ENCODE measurements at places on chromosomes 1 and 21.

GRCh38 chr1:33420870-33421775 is 9.8 kb downstream of the PHC2 start:
- peak; percentile 75 for DNase-seq

GRCh38 chr1:35097224-35097623 is 18.0 kb downstream of the ZMYM1 start:
- no peak for DNase-seq

DNA sequence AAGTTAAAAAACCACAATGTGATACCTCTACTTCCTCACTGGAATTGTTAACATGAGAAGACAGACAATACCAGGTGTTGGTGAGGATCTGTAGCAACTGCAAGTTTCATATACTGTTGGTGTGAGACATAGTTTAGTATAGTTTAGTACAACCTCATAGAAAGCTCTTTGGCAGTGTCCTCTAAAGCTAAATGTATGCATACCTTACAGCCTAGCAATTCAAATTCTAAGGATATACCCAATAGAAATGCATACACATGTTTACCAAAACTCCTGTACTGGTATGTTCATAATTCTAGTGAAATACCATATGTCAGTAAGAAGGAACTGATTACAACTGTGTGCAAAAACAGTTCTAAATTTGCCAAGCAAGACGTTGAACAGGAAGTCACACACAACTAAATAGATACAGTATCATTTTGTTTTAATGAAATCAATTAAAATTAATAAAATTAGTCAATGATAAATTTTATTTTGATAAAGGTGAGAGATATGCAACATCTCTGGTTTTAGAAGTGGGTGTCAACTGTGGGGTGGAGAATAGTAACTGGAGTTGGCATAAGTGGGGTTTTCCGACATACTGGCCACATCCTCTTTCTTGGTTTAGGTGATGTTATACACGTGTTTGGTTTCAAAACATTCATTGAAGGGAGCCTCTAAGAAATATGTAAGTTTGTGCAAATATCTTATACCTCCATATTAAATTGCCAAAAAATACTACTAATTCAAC is 450.7 kb downstream of the PTPRC start:
- peak; percentile 80 for DNase-seq

GRCh38 chr1:147665521-147665920 is 4.8 kb downstream of the ACP6 start:
- no peak for DNase-seq

GRCh38 chr1:62593825-62594394 is 3.4 kb upstream of the ANGPTL3 start:
- DNase-seq: no peak

DNA sequence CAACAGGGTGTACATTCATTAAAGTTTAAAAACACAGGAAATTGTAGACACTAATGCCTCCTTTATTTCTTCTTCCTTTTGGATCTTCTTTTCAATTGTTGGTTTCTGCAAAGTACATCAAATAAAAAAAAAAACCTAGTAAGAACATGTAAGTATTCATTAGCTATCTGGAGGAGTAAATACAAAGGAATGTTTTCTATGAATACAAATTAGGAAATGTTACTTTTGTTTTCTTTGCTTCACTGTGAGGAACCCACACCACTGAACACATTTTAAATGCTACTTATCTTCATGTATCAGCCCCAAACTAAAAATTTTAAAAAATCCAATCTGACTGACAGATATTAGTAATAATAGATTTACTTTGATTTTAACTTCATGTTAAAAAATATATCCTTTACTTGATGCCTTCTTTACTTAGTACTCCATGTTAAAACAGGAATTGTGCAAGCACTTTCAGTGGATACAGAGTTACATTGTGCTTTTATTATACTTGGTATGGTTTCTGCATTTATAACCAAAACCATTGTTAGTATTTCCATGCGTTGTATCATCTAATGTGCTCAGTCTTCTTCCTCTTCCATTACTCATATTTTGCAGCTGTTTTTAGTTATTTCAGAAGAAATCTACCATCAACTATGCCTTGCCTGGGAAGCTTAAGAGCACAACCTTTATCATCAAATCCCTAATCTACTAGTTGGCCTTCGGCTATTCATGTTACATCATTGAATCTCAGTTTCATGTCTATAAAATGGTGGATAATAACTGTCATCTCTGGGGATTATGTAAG is 236.9 kb upstream of the DPYD start:
- no peak for DNase-seq

DNA sequence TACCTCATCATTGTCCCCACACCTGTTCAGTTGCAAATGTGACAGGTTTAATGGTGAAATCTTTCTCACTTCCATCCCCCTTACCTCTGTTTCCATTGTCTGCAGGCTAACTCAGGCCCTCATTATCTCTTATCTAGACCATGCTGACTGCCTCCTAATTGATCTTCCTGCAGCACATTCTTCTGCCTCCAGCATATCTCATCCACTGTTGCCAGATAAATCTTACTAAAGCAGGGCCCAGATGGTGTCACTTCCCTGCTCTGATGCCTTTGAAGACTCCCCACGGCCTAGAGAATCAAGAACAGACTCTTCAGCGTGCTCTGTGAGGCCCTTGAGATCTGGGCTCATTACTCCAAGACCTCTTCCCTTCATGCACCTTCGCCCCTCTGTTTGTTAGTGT is 230.1 kb downstream of the DUSP10 start:
- no peak for DNase-seq

DNA sequence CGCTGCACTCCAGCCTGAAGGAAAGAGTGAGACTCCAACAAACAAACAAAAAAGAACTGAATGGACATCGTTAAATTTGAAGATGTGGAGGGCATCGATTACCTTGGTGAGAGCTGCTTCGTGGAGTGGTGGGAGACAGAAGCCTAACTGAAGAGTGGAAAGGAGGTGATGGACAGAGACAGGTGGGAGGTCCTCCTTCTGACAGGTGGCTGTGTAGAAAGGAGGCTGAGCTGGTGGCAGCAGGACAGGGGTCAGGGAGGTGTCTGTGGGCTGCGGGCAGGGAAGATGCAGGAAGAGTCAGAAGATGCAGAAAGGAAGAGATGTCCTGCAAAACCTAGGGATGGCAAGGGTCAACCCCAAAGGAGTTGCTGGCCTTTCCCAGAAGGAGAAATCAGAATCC is 30.5 kb downstream of the C1orf216 start:
- no peak for DNase-seq

DNA sequence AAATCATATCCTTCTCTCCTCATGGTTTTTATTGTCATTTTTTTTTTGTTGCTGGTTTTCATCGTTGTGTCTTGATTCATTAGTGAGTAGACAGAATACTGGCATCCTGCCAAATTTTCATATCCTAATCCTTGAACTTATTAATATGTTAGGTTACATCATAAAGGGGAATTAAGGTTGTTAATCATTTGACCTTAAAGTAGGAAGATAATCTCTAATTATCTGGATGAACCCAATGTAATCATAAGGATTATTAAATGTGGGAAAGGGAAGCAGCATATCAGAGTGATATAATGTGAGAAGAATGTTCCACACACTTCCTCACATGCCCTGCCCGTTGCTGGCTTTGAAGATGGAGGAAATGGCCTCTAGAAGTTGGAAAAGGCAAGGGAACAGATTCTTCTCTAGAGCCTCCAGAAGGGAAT is 299.7 kb downstream of the HMCN1 start:
- DNase-seq: no peak

- no peak for DNase-seq
These were observed 43.2 kb downstream of the TMCO4 start for GRCh38 chr1:19756480-19756879.

- DNase-seq: no peak
These were observed 819.9 kb downstream of the BRINP3 start for GRCh38 chr1:189657715-189658114.

- DNase-seq: no peak
These were observed 402.7 kb downstream of the LTN1 start for GRCh38 chr21:28590026-28590425.

- DNase-seq: peak; percentile 28
These were observed 3.2 kb downstream of the NIT1 start for GRCh38 chr1:161121042-161121650.

Data from inflammatory macrophage treated with lipopolysaccharide for 1 hour (primary cell).